ENCODE measurements at places on chromosomes 7 and 10. TPM values are rescaled to one million over a fixed set of nuclear protein-coding genes. Genes with fewer than 3 reads are reported as not detected.
A peak's percentile ranks its signal among the peaks of the same experiment; 100 is the strongest.

DNA sequence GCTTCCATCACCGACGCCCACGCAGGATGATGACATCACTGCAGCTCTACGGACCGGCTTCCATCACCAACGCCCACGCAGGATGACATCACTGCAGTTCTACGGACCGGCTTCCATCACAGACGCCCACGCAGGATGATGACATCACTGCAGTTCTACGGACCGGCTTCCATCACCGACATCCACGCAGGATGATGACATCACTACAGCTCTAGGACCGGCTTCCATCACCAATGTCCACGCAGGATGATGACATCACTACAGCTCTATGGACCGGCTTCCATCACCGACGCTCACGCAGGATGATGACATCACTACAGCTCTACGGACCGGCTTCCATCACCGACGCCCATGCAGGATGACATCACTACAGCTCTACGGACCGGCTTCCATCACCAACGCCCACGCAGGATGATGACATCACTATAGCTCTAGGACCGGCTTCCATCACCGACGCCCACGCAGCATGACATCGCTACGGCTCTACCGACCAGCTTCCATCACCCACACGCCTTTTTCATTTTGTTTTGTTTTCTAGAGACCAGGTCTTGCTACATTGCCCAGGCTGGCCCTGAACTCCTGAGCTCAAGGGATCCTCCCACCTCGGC, 29.5 kb downstream of the GPER1 start:
- H3K36me3 ChIP-seq, result peaks cover 9% of the 10 kb centered on the region
- no peak overlapping the region for H3K27ac ChIP-seq
- DNase-seq, result no peak
- no peaks in the 10 kb centered on the region for H3K27me3 ChIP-seq
- H3K4me1 ChIP-seq, result no peaks in the 10 kb centered on the region

GRCh38 chr7:158407581-158408317, 179.9 kb downstream of the PTPRN2 start:
- no peak overlapping the region for H3K4me3 ChIP-seq
- H3K27ac ChIP-seq, result no peak overlapping the region
- peaks cover 14% of the 10 kb centered on the region for H3K4me1 ChIP-seq

DNA sequence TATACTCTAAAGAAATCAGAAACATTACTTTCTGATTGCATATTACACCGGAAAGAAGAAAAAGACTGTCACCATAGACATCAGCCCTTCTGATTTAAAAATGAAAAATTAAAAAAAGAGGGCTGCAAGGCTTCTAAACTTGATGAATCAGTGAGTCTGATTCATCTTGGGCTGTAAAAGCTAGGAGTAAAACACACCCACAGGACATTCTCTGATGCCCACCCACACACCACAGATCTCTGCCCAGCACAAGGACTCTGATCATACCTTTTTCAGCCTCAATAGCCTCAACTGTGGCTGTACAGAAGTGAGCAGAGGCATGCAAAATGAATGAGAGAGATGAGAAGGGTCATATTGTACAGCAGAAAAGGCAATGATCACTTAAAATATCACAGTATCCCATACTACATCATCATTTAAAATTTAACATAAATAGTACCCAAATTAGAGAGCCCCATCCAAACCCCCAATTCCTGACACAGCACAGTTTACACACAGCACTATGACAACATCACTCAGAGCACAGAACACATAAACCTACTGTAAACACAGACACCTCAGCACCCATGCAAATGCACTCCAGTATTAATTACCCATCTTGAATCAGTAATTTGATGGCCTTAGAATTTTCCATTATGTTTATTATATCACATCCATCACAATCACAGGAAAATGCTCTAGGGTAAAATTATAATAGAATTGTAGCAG, 6.4 kb upstream of the MSS51 start:
- H3K36me3 ChIP-seq, result peaks cover 4% of the 10 kb centered on the region
- no peak for DNase-seq
- no peaks in the 10 kb centered on the region for H3K27me3 ChIP-seq
- no peak overlapping the region for H3K4me3 ChIP-seq
- peaks cover 6% of the 10 kb centered on the region for H3K4me1 ChIP-seq

GRCh38 chr7:157271991-157272324, 64.8 kb upstream of the DNAJB6 start:
- H3K27me3 ChIP-seq, result no peaks in the 10 kb centered on the region
- no peak overlapping the region for H3K27ac ChIP-seq
- H3K36me3 ChIP-seq, result peaks cover 20% of the 10 kb centered on the region
- DNase-seq, result no peak
- H3K4me1 ChIP-seq, result peaks cover 7% of the 10 kb centered on the region

- no peaks in the 10 kb centered on the region for H3K4me1 ChIP-seq
- no peak overlapping the region for H3K27ac ChIP-seq
- H3K36me3 ChIP-seq, result no peaks in the 10 kb centered on the region
Observed at GRCh38 chr10:86057708-86058107, 308.9 kb downstream of the GRID1 start.

- peaks cover under 1% of the 10 kb centered on the region for H3K4me1 ChIP-seq
- H3K36me3 ChIP-seq, result no peaks in the 10 kb centered on the region
- H3K27ac ChIP-seq, result no peak overlapping the region
- no peak overlapping the region for H3K4me3 ChIP-seq
Observed at GRCh38 chr7:74449809-74450397, 3.8 kb upstream of the GTF2IRD1 start.

DNA sequence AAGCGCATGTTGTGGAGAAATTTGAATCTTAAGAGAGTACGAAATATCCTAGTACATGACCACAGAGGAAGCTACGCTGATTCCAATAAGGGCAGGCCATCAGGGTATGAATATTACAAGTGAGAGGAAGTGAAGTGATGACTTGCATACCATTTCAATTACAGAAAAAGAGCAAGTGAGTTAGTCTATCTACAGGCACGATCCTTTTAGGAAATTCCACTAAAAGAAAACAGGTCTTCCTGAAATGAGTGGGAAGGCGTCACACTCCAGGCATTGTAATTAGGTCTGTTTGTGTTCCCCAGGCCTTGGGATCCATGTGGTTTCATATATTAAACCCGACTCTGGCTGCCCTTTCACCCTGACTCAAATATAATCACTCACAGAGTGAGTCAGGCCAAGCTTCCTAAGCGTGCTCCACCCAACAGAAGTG, 152.5 kb downstream of the SEMA3A start:
- no peaks in the 10 kb centered on the region for H3K27me3 ChIP-seq
- DNase-seq, result no peak
- H3K36me3 ChIP-seq, result peaks cover 3% of the 10 kb centered on the region

GRCh38 chr10:132054564-132054963, 11.2 kb upstream of the JAKMIP3 start:
- no peak overlapping the region for H3K27ac ChIP-seq
- H3K4me1 ChIP-seq, result no peaks in the 10 kb centered on the region
- H3K36me3 ChIP-seq, result no peaks in the 10 kb centered on the region
- peak; percentile 56 for DNase-seq

- H3K4me1 ChIP-seq, result no peaks in the 10 kb centered on the region
- no peak overlapping the region for H3K27ac ChIP-seq
- no peaks in the 10 kb centered on the region for H3K36me3 ChIP-seq
- H3K27me3 ChIP-seq, result no peaks in the 10 kb centered on the region
- H3K4me3 ChIP-seq, result no peak overlapping the region
Observed at GRCh38 chr7:137040745-137041144, 172.3 kb downstream of the CHRM2 start.

DNA sequence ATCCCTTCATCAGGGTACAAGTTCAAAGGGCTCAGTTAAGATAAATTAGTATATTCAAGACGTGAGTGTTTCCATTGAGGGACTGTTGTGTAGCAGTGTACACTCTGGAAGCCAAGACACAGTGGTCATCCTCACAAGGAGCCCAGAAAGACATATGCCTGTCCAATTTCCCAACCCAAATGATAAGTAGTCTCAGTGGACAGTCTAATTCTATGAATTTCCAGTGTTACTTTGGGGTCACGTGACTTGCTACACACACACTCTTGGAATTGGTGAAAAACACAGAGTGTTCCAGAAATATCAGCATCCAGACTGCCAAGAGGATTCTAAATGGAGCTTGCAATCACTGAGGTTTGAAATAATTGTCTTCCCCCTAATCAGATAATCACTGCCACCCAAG, 365.1 kb downstream of the WDR11 start:
- no peaks in the 10 kb centered on the region for H3K36me3 ChIP-seq
- no peaks in the 10 kb centered on the region for H3K27me3 ChIP-seq
- H3K27ac ChIP-seq, result no peak overlapping the region
- H3K4me3 ChIP-seq, result no peak overlapping the region
- H3K4me1 ChIP-seq, result peaks cover 11% of the 10 kb centered on the region

Gene OR9A2
- total RNA-seq, result not detected

Gene COL28A1
- total RNA-seq, result 17.3 TPM

Gene TRIM4
- 14.2 TPM for total RNA-seq

Gene FAM25G
- total RNA-seq, result not detected

Gene TMEM176B
- 8.9 TPM for total RNA-seq
